ENCODE measurements at places on chromosomes 3 and 15. TPM values are rescaled to one million over a fixed set of nuclear protein-coding genes. Genes with fewer than 3 reads are reported as not detected.

Gene CLRN1
- total RNA-seq = not detected

Gene ANKUB1
- total RNA-seq = not detected

Gene BSN
- 0.07 TPM for total RNA-seq

Gene GPR176
- total RNA-seq = 147 TPM

Gene ANKRD34C
- total RNA-seq = not detected

Gene HLTF
- 43.1 TPM for total RNA-seq

Gene C3orf80
- total RNA-seq = 1.8 TPM

Gene GRAMD1C
- 4.2 TPM for total RNA-seq

Gene DNAH1
- total RNA-seq = 5.5 TPM

Gene CYP1A1
- total RNA-seq = 1.2 TPM

Gene XCR1
- total RNA-seq = not detected
